CD4-positive, alpha-beta T cell treated with Interleukin-6 for 4 hours (primary cell): ENCODE measurements at places on chromosomes 1 and 21.

DNA sequence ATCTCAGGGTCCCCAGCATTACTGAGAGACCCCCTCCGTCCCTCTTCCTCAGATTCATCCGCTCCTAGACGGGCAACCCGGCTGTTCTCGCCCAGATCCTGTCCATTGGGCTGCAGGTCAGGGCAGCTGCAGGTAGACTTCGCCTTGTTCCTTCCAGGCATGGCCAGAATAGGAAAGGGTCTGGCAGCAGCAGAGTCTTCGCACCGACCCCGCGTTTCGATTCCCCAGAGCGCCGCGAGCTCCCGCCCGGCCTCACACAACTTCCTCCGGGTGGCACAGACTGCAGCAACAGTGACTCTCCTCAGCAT lies 265 bp downstream of the NRDC start:
- DNase-seq = no peak

- no peak for DNase-seq
Measured at GRCh38 chr1:12141163-12141850, 25.5 kb upstream of the TNFRSF1B start.

- DNase-seq = no peak
Measured at GRCh38 chr1:168888418-168888817, 159.4 kb upstream of the DPT start.

- DNase-seq = no peak
Measured at GRCh38 chr1:234970731-234971476, 157.7 kb downstream of the TOMM20 start.

DNA sequence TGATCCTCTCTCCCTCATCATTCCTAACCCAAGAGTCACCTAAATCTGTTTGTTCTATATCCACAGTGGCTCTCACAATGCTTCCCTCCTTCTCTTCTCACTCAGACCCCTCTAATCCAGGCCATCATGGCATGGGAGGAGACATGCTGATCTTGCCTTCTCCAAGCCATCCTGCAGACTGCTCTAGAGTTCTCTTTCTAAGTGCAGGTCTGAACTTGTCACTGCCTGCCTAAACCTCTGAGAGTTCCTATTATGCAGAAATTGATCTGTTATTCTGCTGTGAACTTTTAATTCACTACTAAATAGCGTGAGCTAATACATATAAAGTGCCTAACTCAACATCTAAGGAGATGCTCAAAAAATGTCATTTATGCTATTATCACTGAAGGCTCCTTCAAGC lies 26.8 kb downstream of the LAMC2 start:
- no peak for DNase-seq

- no peak for DNase-seq
Measured at GRCh38 chr1:241706257-241706656, 54.2 kb downstream of the WDR64 start.

- peak; percentile 43 for DNase-seq
Measured at GRCh38 chr21:43893536-43894205, 28.6 kb downstream of the AGPAT3 start.

DNA sequence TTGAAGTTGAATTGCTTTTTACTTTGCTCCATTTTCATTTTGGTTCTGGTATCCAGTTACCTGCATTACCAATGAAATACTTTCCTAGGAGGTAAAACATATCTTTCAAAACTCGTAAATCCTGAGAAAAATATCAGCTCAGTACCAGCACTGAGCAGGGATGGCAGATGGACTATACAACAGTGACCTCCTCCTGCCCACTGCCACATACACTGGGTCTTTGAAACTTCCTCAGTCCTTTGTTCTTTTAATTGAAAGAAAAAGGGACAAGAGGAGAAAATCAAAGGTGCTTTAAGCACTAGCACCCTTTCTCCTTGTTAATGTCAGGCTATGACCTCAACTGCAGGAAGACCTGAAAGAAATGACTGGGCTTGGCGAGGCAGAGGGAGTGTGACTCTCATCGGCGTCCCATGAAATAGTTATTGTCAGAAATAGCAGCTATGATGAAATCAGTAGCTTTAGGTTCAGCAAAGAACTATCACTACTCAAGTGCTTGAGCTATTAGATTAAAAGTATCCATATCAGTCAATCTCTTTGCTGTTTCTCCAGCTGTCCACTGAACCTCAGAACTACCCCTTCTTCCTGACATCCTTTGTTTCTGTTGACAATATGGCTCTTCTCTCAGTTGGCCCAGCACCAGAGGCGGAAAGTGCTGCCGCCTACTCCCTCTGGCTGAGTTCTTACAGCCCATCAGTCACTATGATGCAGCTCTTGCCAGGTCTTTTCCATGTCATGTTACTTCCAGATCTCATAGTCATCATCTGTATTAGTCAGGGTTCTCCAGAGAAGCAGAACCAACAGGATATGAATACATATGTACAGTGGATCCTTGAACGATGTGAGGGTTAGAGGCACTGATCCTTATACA lies 207.0 kb upstream of the MAP1LC3C start:
- no peak for DNase-seq

DNA sequence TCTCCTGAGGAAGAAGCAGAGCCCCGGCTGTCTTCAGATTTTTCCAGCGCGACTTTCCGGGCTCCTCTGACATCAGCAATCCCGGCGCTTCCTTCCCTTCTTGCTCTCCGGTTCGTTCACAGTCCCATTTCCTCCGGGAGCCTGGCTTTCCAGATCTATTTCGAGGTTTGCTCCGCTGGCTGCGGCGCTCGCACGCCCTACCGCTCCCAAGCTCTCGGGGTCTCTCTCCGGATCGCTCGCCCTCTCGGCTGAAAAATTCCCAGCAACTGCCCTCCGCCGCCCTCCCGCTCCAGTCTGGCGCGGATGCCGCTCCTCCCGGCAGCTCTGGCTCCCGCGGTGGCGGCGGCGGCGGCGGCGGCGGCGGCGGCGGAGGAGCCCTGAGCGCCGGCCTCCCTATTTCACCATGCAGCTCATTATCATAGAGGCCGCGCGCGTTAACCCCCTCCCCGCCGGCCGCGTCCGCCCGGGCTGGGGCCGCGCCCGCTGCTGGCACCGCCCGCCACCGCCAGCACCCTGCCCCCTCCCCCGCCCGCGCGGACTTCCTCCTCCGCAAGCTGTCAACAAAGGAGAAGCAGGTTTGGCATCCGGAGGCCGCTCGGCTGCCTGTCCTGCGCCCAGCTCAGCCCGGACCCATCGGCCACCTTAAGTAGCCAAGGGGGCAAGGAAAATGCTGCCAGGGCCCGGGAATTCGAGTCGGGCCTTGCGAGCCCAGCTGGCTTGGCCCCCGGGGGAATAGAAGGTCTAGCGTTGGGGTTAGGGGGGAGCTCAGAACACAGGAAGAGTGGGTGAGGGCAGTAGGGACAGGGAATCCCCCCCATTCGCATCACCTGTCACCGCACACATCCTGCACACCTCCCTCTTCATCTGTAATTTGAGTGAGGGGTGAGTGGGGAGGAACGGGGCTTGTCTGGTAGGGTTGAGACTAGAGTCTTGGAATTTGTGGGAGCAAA lies at the start of gene PLXNA2:
Gene PLXNA2 (minus strand): TSS at position 418 of the 950 bp plus-strand sequence. CDS start 26,462 bp downstream, outside the sequence.
- peak; percentile 79 for DNase-seq

- no peak for DNase-seq
Measured at GRCh38 chr1:212981571-212982328, 31.4 kb downstream of the VASH2 start.

DNA sequence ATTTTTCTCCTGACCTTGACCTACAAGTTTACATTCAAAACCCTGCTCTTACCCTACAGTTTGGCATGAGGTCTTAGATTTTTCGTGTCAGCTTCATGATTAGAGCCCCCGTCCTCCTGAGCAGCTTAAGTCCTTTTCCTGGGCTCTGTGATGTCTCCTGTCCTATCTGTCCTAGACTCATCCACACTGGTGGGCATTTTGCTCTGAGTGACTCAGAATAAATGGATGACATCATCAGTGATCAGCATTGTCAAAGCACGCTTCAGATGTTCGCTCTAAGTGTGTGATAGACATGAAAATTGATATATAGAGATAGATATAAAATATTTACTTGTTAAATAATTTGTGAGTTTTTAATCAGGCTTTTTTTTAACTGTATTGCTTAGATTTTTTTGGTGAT lies 21.8 kb downstream of the RGS13 start:
- DNase-seq = no peak

- DNase-seq = no peak
Measured at GRCh38 chr1:185426848-185427247, 109.8 kb upstream of the IVNS1ABP start.

DNA sequence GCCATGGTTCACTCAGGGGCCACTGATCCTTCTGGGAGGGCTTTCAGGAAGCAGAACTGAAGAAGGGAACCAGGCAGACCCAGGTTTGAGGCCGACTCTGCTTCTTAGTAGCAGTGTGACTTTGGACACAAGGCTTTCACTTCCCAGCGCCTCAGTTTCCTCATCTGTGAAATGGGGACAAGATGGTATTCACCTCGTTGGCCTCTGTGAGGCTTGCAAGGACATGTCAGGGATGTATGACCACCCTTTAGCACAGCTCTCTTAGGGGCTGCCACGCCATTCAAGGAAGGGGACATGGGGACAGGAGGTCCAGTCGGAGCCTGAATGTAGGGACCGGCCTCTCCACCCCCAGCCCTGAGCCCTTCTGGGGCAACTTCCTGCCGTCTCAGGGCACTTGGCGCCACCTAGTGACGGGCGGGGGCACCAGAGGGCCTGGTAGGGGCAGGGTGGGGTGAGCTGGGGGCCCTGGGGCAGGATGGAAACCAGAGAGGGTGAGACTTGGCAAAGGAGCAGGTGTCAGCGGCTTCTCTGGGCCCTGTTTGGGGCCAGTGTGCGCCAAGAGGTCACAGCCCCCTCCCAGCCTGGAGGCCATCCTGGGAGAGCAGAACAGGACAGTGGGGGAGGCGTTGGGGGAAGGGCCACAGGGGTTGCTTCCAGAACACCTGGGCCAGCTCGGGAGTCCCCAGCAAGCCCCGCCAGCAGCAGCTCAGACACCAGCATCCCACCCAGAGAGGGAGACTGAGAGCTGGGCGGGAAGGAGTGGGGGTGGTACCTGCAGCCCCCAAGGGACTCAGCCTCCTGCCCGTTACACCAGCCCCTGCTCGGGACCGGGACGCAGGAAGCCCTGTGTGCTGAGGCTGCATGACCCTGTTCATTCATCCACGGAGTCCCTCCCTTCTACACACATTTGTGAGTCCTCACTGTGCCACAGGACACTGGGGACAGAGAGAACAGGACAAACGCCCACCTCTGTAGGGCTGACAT lies 102.5 kb upstream of the TARDBP start:
- peak; percentile 80 for DNase-seq

- no peak for DNase-seq
Measured at GRCh38 chr1:51341876-51342496, 11.6 kb upstream of the TTC39A start.

DNA sequence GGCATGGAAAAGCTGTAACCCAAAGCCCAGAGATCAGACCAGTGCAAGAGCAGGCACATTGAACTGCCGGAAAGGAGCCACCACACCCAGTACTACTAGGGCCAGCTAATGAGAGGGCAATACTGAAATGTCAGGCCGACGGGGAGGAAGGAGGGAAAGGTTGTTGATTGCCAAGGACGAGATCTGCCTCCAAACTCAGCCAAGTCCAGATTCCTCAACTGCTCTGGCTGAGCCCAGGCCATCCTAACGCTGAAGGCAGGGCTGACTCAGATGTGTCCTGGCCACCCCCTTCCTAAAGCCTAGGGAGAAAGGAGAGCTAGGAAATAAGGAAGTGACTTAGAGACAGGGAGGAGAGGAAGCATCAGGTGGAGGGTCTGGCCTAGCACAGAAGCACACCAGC lies 42.1 kb upstream of the IPO9 start:
- no peak for DNase-seq

DNA sequence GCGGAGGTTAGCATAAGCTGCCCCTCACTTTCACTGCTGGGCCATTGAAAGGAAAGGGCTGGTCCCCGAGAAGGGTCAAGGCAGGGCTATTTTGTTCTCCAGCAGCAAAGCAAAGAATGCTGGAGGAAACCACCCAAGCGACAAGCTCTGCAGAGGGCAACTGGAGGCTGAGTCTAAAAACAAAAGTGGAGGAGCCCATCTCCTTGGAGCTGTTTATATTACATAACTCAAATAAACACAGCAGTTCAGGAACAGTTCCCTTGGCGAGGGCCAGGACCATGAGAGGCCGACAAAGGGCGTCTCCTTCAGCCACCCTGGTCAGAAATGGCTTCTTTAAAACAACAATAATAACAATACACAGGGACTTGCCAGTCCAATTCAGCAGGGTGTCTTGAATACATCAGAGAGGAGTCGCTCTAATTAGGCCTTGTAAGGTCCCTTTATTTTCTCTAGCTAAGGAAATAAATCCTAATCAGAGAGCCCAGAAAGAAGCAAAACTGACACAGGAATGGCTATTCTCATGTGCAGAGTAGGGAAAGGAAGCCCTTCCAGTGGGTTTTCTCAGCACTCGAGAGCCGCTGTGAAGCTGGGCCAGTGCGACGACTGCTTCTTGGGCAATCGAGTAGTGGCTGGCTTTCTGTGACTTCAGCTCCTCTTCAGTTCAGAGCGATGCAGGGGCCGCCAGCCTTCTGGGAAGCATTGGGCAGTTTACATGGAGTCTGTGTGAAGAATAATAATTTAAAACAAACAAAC lies 57.0 kb upstream of the TARBP1 start:
- no peak for DNase-seq

DNA sequence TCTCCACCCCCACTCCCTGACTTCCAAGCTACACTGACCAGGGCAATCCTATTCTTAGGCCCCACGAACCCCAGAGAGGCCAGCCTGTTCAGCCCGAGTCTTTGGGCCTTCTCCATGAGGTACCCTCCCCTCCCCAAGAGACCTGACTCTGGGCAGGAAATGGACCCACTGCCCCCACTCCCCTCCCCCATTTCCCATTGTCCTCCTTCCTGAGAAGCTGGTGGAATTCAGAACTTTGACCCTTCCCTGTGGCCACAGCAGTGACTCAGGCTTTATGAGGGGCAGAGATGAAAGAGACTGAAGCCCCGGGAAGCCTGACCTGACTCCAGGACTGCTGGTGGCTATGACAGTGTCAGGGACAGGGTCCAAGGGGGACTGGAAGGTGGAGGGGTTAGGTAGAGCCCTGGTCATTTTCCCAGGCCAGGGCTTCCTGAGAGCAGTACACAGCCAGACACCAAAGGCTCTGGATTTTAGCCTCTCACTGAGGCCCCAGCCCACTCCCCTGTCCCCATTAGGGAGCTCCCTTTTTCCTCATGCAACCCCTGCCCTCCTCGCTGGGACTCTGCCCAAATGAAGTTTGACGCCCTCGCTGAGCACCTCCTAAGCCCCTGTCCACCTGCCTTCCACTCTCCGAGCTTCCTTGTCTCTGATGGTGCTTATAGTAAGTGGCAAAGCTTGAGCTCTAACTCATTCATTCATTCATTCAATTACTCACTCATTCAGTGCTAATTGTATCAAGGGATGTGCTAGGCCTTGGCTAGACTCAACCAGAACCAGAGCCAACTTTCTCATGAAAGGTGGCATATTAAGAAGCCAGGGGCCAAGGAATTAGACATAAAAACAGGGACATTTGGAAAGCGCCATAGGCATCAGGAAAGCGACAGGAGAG lies 3.0 kb downstream of the CRYBG2 start:
- DNase-seq = no peak

DNA sequence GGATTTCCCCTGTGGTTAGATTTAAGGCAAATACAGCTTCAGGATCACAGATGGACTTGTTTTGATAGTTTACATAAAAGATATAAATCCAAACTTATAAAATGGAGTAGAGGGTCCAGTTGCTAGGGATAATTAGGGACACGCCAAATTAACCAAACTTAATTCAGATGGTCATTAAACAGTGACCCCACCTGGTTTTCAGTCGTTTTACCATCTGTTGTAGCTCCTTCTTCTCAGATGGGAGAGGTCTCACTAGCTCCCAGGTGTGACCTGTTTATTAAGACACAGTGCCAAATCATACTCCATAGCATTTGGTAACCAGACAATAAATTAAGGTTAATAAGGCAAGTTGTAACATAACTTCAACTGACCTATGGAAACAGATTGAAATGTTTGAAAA lies 8.1 kb upstream of the GADD45A start:
- no peak for DNase-seq
